Vagina (tissue), 2 donors: ENCODE measurements at places on chromosomes 7 and 10. TPM values are rescaled to one million over a fixed set of nuclear protein-coding genes. Genes with fewer than 3 reads are reported as not detected.

DNA sequence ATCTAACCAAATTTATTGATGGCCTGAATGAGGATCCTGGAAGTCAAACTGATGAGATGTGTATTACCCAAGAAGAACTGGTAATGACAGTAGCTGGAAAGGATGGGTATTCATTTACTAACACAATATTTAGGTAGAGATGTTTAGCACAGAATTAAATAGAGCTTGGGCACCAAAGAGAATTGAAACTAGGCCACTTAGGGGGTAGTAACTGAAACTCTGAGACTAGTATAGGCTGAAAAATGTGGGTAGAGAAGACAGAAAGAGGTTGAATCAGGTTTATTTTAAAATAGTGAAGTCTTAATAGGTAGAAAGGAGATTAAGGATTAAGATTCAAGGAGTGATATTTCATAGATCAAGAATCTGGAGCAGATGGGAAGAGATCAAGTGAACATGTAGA, 155.8 kb downstream of the MLLT10 start:
- no peak overlapping the region for H3K4me3 ChIP-seq
- DNase-seq, result no peak
- no peaks in the 10 kb centered on the region for H3K36me3 ChIP-seq
- peaks cover 6% of the 10 kb centered on the region for H3K4me1 ChIP-seq

DNA sequence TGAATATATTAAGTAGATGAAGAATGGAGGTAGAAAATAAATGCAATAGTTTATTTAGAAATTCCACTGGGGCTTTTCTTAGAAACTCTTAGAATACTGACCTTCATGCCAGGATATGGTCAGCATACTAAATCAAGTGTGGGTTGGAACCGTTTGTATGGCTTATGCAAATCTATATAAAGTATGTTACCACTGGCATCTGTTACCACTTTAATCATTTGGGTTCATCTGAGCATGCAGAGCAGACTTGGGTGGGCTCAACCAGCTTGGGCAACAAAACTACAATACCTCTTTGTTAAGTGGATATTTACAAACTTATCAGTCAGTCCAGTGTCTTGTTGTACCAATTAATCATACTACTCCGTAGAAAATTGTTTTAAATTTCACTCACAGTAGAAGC, 125.8 kb downstream of the CRPPA start:
- DNase-seq, result no peak
- H3K27ac ChIP-seq, result no peak overlapping the region
- no peaks in the 10 kb centered on the region for H3K36me3 ChIP-seq
- H3K4me3 ChIP-seq, result no peak overlapping the region
- H3K4me1 ChIP-seq, result peaks cover 6% of the 10 kb centered on the region

- H3K4me1 ChIP-seq, result no peaks in the 10 kb centered on the region
- no peak overlapping the region for H3K27ac ChIP-seq
- H3K4me3 ChIP-seq, result no peak overlapping the region
- no peaks in the 10 kb centered on the region for H3K36me3 ChIP-seq
- DNase-seq, result no peak
Observed at GRCh38 chr10:122550983-122551382, 9.6 kb upstream of the DMBT1 start.

Gene NEUROD6
- total RNA-seq, result not detected

- H3K27me3 ChIP-seq, result no peaks in the 10 kb centered on the region
- no peak for DNase-seq
- no peak overlapping the region for H3K4me3 ChIP-seq
Observed at GRCh38 chr7:94476251-94476840, 33.3 kb upstream of the CASD1 start.

Gene CPVL
- 9.6 TPM for total RNA-seq

- no peaks in the 10 kb centered on the region for H3K27me3 ChIP-seq
- no peaks in the 10 kb centered on the region for H3K4me1 ChIP-seq
- DNase-seq, result no peak
- H3K27ac ChIP-seq, result no peak overlapping the region
Observed at GRCh38 chr10:36358736-36359135, 716.6 kb upstream of the FZD8 start.

Gene RTKN2
- 2.5 TPM for total RNA-seq
